ENCODE measurements at places on chromosomes 1 and 21. TPM values are rescaled to one million over a fixed set of nuclear protein-coding genes. Genes with fewer than 3 reads are reported as not detected.

GRCh38 chr1:61183471-61184039 is 101.2 kb downstream of the NFIA start:
- peak; percentile 63 for DNase-seq

- DNase-seq: no peak
Observed at GRCh38 chr1:84407958-84408422, 9.7 kb downstream of the DNASE2B start.

GRCh38 chr1:85137660-85138059 is 63.2 kb downstream of the SYDE2 start:
- DNase-seq: peak; percentile 87

DNA sequence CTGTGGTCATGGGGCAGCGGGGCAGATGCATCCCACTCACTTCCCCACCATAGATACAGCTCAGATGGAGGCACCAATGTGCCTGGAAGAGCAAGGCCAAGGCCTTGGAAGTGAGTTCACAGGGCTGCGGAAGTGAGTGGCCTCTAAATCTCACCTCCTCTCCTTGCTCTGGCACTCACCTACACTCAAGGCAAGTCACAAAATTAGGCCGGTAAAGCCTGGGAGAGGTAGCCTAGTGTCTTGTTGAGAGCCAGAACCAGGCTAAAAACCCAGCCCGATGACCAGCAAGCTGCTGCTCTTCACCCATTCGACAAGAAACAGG is 57.5 kb downstream of the SSBP3 start:
- DNase-seq: no peak

DNA sequence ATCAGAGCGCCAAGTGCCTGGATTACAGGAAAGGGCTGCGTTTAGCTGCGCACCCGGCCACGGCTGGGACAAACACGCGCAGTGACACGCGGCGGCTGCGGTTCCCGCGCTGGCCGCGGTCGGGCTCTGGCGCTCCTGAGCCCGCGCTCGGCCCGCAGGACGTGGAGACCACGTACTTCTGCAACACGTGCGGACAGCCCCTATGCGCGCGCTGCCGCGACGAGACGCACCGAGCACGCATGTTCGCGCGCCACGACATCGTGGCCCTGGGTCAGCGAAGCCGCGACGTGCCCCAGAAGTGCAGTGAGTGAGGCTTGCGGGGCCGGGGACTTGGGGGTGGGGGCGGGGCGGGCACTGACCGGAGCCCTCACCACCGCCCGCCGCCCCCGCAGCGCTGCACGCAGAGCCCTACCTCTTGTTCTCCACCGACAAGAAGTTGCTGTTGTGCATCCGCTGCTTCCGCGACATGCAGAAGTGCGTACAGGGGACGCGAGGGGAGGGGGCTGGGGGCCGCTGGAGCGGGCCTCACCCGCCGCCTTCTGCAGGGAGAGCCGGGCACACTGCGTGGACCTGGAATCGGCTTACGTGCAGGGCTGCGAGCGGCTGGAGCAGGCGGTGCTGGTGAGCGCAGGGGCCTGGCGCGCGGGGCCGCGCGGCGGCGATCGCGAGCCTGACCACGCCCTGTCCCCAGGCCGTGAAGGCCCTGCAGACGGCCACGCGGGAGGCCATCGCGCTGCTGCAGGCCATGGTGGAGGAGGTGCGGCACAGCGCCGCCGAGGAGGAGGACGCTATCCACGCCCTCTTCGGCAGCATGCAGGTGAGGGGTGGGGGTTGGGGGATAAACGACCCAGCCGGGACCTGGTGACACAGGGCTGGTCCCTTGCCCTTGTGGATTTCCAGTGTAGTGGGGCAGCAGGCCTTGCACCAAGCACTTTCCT is 3.1 kb downstream of the RNF207 start:
- DNase-seq: no peak

LORICRIN gene
- total RNA-seq: not detected

DDR2 gene
- total RNA-seq: 48.3 TPM
